Mucosa of descending colon (tissue), 3 donors: ENCODE measurements at places on chromosomes 13 and 19.

- no peak for DNase-seq
These were observed 91.8 kb downstream of the DNAJC15 start for GRCh38 chr13:43115141-43115540.

DNA sequence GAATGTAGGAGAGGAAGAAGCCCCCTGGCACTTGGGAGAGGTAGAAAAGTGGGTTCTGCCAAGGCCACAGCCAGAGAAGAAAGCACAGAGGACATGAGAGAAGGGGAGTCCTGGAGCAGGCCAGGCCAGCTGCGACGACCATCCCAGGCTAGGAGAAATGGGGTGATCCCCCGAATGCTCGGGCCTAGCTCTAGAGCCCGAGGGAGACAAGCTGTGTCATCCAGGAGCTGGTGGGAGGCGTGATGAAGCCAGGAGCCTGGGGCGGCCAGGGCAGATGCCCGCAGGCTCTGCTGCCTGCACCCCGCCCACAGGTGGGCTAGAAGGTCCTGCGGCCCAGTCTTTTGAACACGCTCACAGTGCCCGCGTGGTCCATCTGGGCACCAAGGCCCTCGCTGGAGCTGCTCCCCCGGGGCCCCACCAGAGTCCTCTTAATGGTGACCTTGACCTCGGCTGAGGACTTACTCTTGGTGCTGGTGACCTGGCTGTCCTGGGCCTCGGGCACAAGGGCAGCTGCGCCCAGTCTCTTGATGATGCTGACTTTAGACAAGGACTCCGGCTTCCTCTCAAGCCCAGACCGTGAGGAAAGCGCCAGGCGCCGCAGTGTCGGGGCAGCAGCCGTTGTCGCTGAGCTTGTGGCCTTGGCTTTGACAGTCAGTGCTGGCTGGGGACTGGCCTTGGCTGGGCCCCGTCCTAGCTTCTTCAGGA, 26.5 kb downstream of the C19orf47 start:
- no peak for DNase-seq

- no peak for DNase-seq
These were observed 24.2 kb upstream of the TTYH1 start for GRCh38 chr19:54390942-54391577.

GRCh38 chr19:46976845-46977320, 42.8 kb upstream of the NPAS1 start:
- peak; percentile 51 for DNase-seq

DNA sequence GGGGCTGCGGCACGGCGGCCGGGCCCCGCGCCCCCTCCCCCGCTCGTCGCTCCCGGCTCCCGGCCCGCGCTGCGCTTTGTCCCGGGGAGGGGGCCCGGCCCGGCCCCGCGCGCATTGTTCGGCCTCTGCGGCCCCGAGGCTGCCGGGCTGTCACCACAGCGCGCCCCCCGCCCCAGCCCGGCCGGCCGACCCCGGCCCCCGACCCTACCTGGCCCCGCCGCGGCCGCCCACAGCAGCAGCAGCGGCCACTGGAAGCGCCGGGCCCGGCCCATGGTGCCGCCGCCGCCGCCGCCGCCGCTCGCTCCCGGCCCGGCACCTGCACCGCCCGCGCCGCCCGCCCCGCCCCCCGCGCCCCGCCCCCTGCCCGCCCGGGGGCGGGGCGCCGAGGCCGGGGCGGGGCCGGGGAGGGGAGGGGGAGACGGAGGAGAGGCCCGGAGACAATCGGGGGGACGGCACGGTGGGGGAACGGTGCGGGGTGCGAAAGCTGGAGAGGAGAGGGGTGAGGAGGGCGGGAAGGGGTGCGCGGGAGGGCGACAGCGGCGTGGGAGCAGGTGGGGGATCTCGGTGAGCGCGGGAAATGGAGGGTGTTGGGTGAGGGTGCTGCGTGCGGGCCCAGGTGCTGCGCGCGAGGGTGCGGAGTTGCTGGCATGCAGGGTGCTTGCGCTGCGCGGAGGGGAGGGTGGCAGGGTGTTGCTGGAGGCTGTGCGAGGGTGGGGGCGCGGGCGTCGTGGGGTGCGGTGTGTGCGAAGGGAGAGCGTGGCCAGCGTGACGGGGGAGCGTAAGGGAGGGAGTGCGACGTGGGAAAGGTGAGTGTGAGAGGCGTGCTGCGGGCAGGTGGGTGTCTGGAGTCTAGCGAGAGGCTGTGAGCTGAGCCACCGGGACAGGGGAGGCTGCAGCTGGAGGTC, at the start of gene CADM4:
TSS of gene CADM4 (minus strand) at position 332 of the 905 bp plus-strand sequence. CDS start at position 272, 60 bp downstream.
- DNase-seq, result peak; percentile 43

GRCh38 chr13:114099191-114099590, 33.2 kb downstream of the RASA3 start:
- peak; percentile 73 for DNase-seq

GRCh38 chr13:34502621-34503020, 439.4 kb upstream of the NBEA start:
- DNase-seq, result no peak

GRCh38 chr19:17264641-17264979, at the start of gene USHBP1:
TSS of gene USHBP1 (minus strand) at chr19:17264745. CDS start at chr19:17264299, 446 bp downstream.
- no peak for DNase-seq

DNA sequence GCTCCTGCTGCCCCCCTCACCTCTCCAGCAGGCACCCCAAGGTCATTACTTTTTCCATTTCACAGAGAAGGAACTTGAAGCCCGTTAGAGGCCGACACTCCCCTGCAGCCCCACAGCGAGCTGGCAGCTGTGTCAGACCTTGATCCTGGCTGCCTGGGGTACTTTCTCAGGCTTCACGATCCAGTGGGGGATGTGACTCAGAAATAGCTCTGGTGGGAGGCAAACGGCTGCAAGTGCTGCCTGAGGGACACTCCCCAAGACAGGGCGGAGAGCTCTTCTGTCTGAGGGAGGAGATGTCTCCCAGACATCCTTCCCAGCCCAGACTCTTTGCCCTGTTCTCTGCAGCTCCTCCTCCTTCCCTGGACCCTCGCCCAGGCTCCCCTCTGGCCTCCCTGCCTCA, 4.8 kb downstream of the TSKS start:
- no peak for DNase-seq
